Inflammatory macrophage treated with lipopolysaccharide for 1 hour (primary cell): ENCODE measurements at places on chromosomes 7 and 10.

DNA sequence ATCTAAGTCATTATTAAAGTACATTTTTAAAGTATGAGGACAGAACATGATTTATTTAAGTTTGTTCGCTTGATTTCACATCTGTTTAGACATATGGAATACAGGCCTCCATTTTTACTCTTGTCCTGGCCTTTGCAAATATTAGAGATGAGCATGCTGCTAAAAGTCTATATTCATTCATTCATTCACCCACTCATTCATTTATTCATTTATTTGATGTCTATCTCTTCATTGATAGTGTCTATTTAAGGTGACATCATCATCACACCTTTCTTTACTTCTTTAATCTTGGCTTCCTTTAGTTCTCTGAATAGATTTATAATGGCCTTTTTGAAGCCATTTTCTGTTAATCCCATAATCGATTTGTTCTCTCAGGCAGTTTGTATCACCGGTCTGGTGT lies 68.0 kb downstream of the THNSL1 start:
- DNase-seq = no peak

DNA sequence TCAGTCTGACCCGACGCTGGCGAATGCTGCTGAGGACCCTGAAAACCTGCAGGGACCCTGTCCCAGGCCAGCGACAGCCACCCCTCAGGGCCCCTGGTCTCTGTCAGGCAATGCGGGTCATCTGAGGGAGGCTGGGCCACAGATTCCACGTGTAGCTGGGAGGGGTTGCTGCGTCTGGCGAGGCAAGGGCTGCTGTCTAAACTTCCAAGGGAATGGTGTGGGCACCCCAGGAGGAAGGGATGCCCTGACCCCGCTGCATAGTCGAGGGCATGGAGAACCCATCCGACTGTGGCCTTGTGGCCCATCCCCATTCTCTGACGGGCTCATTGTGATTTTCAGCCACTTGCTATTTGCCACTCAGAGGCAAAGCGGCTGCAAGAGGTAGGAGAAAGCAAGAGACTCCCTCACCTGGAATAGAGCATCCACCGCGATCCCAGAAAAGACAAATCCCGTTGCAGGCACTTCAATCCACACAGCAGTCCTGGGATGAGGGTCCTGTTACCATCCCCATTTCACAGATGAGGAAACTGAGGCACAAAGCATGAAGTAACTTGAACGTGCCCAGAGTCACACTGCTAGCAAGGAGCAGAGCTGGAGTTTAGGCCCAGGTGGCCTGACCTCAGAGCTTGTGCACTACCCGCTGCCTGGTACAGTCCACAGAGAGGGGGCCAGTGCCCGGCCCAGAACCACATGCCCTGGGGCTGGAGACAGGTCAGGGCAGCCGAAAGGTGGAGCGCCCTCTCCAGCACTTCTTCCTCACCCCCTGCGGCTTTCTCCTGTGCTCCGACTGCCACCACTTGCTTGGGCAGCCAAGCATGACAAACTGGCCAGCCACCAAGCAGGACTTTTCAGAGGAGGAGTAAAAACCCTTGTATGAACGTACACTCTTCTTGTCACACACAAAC lies 163.8 kb upstream of the KLF14 start:
- DNase-seq = no peak

GRCh38 chr7:45524445-45524844 lies 49.7 kb upstream of the ADCY1 start:
- no peak for DNase-seq

- DNase-seq = peak; percentile 71
Measured at GRCh38 chr10:110212119-110213006, 5.0 kb downstream of the MXI1 start.

- no peak for DNase-seq
Measured at GRCh38 chr10:86981716-86982115, 13.4 kb downstream of the ADIRF start.

GRCh38 chr10:68251151-68251550 lies 19.2 kb upstream of the ATOH7 start:
- no peak for DNase-seq

GRCh38 chr10:88926566-88927415 lies 25.8 kb downstream of the ACTA2 start:
- DNase-seq = peak; percentile 45
